ENCODE measurements at places on chromosomes 4 and X.

GRCh38 chr4:86036736-86037135, 323.1 kb downstream of the MAPK10 start:
- no peak for DNase-seq

DNA sequence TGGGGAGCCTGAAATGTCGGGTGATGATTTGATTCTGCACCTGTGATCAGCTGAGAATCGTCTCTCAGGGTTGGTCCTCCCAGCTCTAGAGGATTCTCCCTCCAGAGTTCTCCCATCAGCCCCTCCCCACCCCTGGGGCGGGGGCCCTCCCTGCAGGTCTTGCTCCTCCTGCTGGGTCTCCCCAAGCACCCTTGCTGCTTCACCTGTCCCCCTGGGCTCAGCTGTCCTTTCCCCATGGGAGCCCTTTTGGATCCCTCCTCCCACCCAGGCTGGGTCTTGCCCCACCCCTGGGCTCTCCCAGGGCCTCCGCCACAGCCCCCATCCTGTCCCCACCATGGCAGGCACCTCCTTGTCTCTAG, 22.2 kb downstream of the PSAPL1 start:
- no peak for DNase-seq

DNA sequence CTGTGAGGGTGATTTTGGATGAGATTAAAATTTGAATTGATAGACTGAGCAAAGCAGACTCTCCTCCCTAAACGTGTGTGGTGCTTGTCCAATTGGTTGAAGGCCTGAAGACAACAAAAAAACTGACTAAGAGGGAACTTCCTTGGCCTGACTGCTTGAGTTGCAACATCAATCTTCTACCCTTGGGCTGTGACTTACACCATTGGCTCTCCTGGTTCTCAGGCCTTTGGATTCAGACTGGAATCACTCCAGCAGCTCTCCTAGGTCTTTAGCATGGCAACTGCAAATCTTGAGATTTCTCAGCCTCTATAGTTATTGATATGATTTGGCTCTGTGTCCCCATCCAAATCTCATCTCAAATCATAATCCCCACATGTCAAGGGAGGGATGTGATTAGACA, 49.7 kb upstream of the IGFBP7 start:
- no peak for DNase-seq

DNA sequence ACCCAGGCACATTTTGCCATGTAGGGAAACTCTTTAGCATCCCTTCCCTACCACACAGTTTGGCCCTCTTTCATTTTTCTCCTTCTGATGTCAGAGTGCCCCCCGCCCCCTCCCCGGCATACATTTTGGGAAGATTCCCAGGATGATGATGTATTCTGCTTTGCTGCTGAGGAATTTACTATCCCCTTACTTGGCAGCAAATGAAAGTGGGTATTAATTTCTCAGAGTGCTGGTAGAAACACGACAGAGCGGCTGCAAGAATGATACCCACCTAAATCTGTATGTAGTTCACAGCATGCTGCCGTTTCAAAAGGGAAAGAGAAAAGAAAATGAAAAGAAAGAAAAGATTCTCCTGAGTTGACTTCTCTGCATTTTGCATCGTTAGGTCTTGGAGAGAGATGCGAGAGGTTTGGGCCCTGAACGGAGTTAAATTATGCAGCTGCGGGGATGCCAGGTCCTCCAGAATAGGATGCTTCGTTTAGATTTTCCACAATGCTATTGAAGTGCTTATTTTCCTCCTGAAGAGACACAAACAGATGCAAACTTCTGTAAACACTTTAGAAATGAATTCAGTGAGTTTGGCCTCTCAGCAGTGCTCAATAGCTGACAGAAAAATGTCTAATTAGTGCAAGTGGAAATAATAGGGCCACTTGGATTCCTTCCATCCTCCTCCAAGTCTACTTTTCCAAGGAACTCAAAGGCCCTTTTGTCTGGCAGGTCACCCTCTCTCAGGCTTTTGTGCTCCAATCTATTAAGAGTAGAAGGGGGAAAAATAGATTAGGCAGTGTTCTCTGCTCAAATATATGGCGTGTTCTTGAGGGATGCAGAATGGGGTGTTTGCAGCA, 106.2 kb downstream of the ALPK1 start:
- no peak for DNase-seq

- no peak for DNase-seq
Measured at GRCh38 chrX:29257521-29257920, 670.3 kb downstream of the IL1RAPL1 start.

DNA sequence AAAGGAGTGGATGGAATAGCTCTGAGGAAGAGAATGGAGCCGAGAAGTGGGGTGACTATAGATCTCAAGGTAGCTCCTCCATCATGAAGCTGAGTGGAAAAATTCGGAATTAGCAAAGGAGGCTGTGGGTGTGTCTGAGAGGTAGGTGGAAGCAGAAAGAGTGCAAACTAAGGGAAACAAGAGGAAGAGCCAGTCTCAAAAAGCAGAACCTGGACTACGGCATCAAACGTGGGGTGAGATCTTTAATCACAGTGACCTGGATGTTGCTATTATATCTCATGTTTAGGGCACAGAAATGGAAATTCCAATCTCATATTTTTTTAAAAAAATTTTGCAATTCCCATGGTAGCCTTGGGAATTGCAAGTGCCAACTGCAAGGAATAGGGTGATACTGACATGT, 162.5 kb upstream of the RASGEF1B start:
- DNase-seq = no peak
